ENCODE measurements at places on chromosomes 7 and 10.

DNA sequence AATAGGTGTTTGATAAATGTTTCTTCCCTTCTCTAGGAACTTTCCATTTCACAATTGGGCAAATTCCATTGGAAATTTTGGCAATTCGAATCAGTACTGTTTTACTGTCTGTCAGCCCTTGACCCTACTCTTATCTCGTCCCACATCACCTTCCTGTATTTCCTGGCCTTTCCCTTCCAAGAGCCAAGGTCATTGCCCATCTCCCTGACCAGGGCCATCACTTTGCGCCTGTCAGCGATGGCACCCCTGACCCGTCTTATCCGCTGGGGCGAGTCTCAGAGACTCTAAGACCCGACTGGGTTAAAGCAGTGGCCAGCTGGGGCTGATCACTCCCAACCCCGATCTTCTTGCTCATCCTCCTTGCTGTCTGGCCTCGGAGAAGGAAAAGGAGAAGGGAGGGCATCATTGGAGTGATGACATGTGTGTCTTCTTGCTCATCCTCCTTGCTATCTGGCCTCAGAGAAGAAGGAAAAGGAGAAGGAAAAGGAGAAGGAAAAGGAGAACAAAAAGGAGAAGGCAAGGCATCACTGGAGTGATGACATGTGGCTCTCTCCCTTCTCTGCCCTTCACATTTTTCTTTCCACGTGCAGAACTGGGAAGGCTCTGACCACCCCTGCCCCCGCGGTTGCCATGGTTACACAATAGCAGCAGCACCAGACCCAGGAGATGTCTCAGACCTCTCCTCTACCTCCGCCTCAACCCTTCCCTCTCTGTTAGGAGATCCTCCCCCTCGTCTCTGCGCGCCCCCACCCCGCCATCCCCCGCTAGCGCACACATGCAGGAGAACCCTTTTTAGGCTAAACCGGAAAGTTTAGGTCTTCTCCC, 2.0 kb downstream of the SEMA3D start:
- peak; percentile 67 for DNase-seq

DNA sequence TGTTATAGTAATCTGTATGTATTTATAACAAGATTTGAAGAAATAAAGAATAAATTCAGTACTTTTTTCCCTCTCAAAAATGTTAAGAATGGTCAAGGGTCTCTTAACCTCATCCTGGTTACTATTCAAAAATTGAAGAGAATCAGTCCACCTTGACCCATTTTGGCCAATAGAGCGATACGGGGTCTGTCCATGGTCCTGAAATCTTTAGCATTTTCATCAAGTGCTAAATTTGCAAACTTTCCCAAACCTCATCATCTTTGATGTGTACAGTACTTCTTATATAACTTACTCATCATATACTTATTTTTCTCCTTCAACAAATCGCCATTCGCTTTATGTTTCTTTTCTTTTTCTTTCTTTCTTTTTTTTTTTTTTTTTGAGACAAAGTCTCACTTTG, 23.6 kb downstream of the TMEM178B start:
- DNase-seq = peak; percentile 11

DNA sequence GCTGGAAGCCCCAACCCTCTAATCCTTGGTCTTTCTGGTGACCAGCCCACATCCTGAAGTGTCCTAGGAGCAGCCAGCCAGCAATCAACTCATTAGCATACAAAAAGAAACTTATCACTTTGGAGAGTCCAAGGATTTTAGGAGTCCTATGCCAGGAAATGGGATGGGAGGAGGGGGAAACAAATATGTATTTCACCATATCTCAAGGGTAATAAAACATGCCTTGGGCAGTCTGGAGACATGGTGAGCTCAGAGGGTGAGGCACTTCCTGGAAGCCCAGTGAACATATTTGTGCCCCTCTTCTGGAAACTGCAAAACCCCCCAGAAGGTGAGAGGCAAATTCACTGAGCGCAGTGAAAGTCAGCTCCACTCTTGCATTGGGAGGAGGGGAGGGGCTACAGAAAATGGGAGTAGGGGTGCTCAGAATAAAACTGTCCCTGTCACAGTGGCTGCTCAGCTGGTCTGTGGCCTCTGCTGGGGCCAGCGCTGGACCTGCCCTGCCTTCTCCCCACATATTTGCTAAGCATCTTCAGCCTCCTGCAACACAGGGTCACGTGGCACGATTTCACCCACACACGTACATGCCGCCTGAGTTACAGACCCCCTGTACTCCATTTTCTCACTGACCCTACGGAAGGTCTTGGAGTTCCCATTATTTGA, 17.7 kb upstream of the ZMIZ1 start:
- no peak for DNase-seq

- DNase-seq = no peak
These were observed 18.4 kb downstream of the FAM53B start for GRCh38 chr10:124725791-124726190.

GRCh38 chr7:25779002-25779546, 372.9 kb upstream of the NFE2L3 start:
- no peak for DNase-seq

DNA sequence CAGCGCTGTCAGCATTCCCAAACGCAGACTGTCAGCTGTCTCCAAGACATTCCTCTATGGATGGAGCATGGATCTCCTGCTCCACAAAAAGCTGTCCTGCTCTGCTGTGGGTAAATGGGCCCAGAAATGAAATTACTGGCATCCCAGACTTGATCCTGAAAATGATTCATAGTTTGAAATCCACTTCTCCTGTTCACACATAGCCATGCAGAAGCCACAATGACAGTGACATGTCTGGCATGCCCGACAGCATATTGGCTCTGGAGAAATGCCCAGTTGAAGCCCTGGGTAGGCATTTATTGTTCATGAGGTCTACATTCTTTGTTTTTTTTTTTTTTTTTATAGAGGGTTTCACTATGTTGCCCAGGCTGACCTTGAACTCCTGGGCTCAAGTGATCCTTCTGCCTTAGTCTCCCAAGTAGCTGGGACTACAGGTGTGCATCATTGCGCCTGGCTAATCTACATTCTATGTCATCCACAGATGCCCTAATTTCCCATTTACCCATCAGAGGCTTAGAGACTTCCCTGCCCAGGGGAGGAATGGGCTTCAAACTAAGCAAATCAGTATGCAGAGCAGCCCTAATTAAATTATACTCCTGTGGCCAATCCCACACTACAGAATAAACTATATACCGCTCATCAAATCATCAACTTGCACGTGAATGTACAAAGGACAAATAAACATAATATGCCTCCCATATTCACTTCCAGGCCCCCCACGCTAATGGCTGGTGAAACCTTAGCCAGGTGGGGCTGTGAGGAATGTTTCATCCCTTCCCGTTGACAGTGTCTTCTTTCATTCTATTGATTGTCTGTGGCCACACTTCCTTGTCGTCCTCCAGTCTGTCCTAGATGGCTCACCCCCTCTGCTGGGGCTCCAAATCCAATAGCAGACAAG, 61.8 kb upstream of the EEPD1 start:
- DNase-seq = no peak

DNA sequence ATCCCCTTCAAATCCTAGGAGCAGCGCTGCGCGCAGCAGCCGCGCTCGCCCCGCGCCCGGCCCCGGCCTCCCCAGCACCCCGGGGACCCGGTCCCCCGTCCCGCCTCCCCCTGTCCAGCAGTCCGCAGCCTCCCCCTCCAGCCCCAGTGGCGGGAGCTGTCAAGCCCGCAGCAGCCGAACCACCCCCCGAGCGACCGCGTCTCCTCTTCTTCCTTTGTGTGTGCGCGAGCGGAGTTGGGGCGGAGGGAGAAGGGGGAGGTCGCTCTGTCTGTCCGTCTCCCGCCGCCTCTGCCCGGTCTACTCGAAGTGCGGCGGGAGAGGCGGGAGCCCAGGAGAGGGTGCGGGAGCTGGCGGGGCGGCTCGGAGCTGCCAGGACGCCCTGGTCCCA, 375 bp upstream of the CHN2 start:
- DNase-seq = peak; percentile 45

GRCh38 chr10:44043646-44044375, 341.1 kb downstream of the CXCL12 start:
- DNase-seq = no peak
